ENCODE measurements at places on chromosomes 5 and 9.
A peak's percentile ranks its signal among the peaks of the same experiment; 100 is the strongest.

GRCh38 chr5:157533011-157533481 is 42.5 kb downstream of the ADAM19 start:
- DNase-seq, result no peak

DNA sequence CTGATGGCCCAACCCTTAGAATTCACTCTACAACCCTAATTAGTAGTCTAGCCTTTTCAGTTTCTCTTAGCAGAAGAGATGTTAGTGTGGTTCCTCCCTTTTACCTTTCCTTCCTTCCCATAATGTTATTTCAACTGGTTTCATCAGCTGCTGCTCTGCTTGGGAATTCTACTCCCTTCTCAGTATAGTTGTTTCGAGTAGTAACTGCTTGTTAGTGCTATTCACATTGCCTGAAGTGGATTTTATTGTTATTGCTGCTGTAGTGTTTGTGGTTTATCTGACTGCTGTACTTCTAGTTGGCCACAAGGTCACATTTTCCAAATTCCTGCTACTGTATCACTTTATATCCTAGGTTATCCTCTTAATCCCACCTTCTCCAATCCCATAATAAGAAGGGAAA is 29.7 kb downstream of the SMIM15 start:
- peak; percentile 1 for DNase-seq

DNA sequence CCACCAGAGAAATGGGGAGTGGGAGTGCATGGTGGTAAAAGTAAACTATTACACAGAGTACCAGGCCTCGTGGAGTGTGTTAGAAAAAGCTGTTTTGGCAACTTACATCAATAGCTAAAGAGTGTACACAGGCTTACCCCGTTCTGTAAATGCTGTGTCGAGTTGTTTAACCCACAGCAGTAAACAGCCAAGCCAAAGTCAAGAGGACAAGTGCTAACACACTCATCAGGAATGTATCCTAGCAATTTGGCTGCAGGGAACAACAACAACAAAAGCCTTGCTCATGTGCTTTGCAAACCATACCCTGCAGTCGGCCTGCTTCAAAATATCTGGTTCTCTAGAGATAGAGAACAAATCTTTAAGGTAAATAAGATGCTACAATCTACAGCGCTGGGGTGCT is 15.9 kb downstream of the DAP start:
- no peak for DNase-seq

- DNase-seq, result no peak
Measured at GRCh38 chr5:154258531-154259217, 68.1 kb downstream of the GALNT10 start.

DNA sequence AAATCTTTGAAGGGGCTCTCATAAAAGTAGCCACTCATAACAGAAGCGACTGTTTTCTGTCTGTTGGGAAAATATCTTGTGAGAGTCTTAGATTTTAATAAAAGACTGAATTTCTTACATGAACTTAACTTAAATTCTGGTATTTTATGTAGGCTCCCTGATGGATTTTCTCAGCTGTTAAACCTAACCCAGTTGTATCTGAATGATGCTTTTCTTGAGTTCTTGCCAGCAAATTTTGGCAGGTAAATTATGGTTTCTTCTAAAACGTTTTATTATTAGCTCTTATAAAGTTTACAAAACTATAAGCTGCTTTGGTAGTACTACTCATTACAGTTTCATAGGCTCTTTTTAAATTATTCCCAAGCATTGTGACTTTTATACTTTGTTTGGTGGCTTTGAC is 87.0 kb downstream of the ERBIN start:
- DNase-seq, result no peak

GRCh38 chr5:66134407-66134861 is 9.7 kb upstream of the SREK1 start:
- no peak for DNase-seq

- DNase-seq, result no peak
Measured at GRCh38 chr9:110101531-110102161, 106.3 kb downstream of the C9orf152 start.

DNA sequence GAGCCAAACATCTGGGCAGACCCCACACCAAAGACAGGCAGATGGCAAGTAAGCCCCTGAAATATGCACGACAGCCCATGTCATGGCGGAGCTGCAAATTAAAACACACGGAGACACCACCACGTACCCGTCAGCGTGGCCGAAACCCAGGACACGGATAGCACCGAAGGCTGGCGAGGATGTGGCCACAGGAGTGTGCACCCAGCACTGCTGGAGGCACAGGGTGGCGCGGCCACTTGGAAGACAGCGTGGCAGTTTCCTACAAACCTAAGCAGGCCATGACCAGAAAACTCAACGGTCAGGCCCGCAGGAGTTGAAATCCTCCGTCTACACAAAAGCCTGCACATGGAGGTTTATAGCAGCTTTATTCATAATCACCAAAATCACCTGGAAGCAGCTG is 12.8 kb downstream of the SLC9A3 start:
- no peak for DNase-seq

- DNase-seq, result no peak
Measured at GRCh38 chr9:70260606-70261005, 1.8 kb downstream of the SMC5 start.

GRCh38 chr9:136697146-136697820 is 10.0 kb upstream of the AGPAT2 start:
- DNase-seq, result no peak

DNA sequence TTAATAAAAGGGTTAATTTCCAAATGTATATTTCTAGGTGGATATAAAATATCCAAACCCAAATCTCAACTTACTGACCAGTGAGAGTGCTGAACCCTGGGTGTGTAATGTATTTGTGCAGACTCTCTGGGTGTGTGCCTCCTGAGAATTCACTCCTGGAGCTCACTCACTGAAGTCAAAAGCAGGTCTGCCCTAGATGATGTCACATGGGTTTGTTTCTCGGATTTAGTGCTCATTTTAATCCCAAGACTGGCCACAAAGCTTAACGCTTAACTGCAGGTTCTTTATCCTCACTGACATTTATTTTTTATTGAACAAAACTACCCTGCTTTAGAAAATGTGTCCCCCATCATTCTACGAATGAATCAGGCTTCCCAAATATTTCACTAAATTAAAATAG is 179.4 kb downstream of the PPP2R2B start:
- DNase-seq, result no peak

GRCh38 chr9:131312822-131313770 is 23.6 kb downstream of the PLPP7 start:
- no peak for DNase-seq

DNA sequence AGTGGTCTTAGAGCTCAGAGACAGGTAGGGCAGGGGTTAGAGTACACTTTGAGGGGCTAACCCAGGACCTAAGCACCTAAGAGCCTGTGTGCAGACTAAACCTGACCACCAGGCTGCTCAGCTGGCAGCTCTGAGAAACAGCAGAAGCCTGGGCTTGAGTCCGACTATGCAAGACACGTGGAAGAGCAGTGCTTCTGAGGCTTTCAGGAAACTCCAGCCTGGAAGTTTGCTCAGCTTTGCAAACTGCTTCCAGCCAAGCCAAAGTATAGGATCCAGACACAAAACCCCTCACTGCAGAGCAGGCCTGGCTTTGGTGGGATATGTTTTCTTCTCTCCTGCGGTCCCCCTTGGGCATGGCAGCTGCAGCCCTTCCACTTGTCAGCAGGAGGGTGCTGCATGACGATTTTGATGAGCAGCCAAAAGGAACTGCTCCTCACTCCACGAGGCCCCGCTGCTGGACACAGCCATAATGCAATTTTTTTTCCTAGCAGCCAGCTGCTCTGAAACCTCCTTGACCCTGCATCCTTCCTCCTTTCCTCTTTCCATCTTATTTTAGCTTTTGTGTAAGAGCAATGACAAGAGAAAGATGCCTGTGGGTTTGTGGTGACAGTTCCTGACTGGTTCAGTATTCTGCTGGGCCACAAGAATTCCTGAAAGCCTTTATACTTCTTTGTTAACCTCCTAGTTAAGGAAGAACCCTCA is 123.1 kb downstream of the LIFR start:
- DNase-seq, result no peak

DNA sequence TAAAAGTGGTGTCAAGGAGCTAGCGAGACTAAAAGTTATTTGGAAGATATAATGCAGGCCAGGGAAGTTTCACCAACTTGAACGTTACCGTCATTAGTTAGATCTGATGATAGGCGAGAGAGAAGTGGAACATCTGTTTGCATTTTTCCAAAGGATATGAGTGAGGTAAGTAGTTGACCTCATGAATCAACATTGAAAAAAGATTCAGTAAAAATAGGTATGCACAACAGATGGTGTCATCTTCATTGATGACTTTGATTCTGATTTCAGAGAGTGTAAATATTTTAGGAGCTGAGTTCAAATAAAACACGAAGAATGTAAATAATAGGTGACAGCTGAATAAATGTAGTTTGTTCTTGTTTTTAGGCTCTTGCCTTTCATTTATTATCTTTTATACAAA is 998.9 kb upstream of the CDH6 start:
- DNase-seq, result peak; percentile 97

DNA sequence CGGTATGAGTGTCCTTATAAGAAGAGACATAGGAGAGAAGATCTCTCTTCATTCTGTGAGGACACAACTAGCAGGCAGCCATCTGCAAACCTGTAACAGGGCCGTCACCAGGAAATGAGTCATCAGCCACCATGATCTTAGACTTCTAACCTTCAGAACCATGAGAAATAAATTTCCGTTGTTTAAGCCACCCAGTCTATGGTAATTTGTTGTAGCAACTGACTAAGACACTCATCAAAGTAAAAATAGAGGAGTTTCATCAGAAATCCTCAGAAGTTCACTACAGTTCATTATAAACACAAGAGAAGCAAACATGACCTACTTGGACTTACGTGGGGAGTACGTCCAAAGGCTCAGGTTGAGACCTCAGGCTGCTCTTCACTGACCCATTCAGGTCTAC is 357.7 kb downstream of the SEMA5A start:
- DNase-seq, result no peak

GRCh38 chr5:33806738-33807442 is 84.9 kb downstream of the ADAMTS12 start:
- DNase-seq, result no peak

- DNase-seq, result no peak
Measured at GRCh38 chr9:124221676-124222075, 36.1 kb upstream of the NEK6 start.

GRCh38 chr9:110240198-110240597 is 16.1 kb downstream of the TXN start:
- DNase-seq, result no peak

GRCh38 chr5:59693492-59694309 is 199.8 kb downstream of the PDE4D start:
- no peak for DNase-seq

DNA sequence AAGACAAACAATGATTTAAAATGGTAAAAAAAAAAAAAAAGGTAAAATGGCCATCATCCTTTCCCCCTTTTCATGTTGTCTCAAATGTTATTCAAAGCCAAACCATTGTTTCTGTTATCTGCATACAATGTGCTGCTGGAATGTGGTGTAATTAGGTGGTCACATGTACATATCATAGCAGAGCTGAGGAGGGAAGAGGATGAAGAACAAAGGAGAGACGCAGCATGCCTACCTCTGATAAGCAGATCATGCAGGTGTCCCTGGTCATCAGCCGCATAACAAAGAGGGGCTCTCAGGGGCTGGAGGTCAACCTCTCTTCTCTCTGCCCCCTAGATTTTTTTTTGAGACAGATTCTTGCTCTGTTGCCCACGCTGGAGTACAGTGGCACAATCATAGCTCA is 141.0 kb downstream of the CARTPT start:
- DNase-seq, result no peak

GRCh38 chr5:74408150-74409043 is 232.1 kb downstream of the ENC1 start:
- DNase-seq, result peak; percentile 64

DNA sequence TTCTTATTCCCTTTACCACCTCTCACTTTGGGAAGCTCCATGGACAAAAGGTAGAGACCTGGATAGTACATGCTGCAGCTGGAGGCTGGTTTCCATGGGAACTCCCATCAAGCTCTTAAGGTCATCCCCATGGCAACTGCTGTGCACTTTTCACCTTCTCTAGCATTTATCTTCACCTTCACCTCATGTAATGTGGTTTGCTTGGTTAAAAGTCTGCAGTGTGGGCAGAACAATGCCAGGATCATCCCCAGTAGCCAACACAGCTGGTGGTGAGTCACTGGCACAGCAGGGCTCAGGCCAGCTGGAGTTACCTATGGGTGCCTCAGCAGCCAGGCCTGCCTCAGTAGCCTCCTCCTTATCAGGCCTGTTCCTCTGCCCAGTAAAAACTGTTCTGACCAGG is 210.5 kb downstream of the GRIA1 start:
- DNase-seq, result no peak

DNA sequence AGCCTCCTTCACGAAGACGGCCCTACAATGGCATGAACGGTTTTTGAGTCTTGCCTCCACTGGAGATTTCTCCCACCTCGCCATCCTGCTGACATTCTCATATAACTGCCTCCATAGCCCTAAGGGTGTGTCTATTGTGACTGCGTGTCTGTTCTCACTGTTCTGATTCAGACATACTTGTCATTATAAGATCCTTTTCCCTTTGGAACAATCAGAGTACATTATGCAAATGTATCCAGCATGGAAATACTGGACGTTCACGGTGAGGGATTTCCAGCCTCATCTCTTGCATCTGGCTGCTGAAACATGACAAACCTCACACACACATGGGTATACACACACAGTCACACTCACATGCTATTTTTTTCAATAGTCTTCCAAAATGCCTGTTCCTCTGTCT is 402.1 kb downstream of the DIRAS2 start:
- no peak for DNase-seq

- DNase-seq, result no peak
Measured at GRCh38 chr5:66149950-66150349, 5.8 kb downstream of the SREK1 start.

DNA sequence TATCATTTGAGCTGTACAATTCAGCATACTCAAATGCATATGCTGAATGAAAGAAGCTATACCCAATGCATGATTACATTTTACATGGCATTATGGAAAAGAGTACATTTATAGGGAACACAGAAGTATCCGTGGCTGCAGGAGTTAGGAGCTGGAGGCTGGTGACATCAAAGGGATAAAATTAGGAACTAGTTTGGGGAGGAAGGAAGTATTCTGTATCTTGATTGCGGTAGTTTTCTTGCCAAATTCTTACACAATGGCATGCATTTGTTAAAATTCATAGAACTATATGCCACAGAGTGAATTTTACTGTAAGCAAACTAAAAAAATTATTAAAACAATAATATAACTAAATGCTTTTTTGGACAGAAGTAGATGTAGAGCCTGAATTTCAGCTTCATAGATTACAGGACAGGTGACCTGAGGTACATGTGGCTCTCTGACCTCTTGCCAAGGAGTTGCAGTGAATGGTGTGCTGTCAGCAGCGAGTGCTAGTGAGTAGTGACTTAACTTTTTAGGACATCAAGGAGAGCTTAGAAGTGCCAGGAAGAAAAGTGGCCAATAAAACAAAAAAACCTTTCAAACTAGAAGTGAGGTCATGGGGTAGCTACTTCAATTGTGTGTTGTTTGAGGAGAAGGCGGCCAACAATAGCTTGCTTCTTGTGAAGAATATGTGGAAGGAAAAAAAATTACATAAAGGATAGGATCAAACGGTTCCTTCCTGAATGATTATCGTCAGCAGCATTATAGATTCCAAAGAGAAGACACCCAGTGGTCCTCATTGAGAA is 514.9 kb upstream of the CLINT1 start:
- DNase-seq, result no peak

All from NCI-H510A treated with DMSO at 0.1 percent for 48 hours (cell line).